CD4-positive, alpha-beta T cell treated with Interleukin-6 at 100 ng/mL for 8 hours (primary cell): ENCODE measurements at places on chromosomes 3 and 15.
A peak's percentile ranks its signal among the peaks of the same experiment; 100 is the strongest.

DNA sequence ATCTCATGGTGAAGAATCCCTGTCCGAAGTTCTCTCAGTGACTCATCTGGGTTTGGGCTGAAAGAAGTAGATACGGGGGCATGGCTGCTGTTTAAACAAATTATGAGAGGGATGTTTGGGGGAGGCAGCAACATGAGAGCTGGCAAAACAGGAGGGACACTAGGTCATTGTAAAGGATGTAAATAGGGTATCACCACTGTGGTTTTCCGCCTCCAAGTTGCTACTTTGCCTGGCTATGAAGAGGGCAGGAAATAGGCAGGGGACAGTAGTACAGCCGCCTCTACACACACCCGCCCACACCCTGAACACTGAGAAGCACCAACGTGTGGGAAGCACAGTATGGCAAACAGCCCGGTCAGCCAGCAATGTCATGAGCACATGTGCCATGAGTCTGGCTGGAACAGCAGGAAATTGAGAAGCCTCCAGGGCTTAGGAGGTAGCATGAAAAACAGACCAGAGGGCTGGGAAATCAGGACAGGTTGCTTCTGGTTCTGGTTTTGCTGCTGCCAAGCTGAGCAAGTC lies 17.1 kb downstream of the HEXA start:
- no peak for DNase-seq

- DNase-seq = no peak
Measured at GRCh38 chr3:127391436-127392155, 103.8 kb upstream of the PRR20G start.

- no peak for DNase-seq
Measured at GRCh38 chr3:185729337-185730055, 95.3 kb downstream of the IGF2BP2 start.

GRCh38 chr3:193572426-193572908 lies 17.8 kb upstream of the ATP13A4 start:
- peak; percentile 29 for DNase-seq

DNA sequence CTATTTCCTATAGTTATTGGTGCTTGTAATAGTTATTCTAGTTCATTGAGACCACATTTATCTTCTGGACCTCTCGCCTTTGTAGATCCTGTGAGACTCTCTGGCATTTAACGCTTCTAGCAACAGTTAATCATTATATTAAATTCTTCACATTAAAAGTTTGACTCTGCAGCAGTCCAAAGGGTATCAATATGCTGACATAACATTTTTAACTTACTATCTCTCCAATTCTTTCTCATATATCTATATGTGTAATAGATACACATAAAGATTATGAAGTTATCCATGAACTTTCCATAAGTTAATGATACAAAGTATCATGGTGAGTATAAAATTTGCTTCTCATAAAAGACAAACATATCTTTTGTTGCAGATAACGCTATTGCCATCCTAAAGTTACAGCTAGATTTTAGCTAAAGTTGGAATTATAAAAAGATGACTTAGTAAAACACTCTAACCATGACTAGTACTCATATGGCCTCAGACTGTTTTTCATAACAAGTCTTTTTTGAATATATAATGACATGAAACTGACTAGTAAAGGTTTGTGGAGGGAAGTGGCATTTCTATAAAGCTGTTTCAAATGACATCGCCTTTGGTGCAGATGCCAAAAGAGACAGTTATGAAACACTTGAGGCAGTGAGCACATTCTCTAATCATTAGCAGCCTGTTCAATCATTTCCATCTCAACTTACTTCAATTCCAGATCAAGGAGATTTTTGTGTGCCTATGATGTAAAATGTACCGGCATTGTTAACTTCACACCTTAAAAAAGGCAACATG lies 379.3 kb upstream of the CBLB start:
- no peak for DNase-seq

GRCh38 chr3:67704322-67704721 lies 49.9 kb upstream of the SUCLG2 start:
- DNase-seq = no peak
